ENCODE measurements at places on chromosomes 12 and 14.

GRCh38 chr12:27960821-27961220 lies 11.7 kb downstream of the PTHLH start:
- no peak for DNase-seq

DNA sequence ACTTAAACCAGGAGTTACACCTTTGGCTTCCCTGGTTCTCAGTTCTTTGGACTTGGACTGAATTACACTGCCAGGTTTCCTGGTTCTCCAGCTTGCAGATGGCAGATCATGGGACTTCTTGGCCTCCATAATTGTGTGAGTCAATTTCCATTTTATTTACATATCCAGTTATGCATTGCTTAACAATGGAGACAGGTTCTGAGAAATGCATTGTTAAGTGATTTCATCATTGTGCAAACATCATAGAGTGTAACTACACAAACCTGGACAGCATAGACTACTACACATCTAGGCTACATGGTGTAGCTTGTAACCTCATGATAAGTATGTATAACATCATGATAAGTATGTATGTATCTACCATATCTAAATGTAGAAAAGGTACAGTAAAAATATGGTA lies 276.1 kb upstream of the BTG1 start:
- no peak for DNase-seq

- peak; percentile 25 for DNase-seq
Measured at GRCh38 chr14:50773632-50774541, 57.1 kb downstream of the NIN start.

- DNase-seq: no peak
Measured at GRCh38 chr14:67514650-67515385, 18.3 kb upstream of the PLEKHH1 start.

- DNase-seq: no peak
Measured at GRCh38 chr14:61365667-61366212, 44.4 kb downstream of the PRKCH start.

DNA sequence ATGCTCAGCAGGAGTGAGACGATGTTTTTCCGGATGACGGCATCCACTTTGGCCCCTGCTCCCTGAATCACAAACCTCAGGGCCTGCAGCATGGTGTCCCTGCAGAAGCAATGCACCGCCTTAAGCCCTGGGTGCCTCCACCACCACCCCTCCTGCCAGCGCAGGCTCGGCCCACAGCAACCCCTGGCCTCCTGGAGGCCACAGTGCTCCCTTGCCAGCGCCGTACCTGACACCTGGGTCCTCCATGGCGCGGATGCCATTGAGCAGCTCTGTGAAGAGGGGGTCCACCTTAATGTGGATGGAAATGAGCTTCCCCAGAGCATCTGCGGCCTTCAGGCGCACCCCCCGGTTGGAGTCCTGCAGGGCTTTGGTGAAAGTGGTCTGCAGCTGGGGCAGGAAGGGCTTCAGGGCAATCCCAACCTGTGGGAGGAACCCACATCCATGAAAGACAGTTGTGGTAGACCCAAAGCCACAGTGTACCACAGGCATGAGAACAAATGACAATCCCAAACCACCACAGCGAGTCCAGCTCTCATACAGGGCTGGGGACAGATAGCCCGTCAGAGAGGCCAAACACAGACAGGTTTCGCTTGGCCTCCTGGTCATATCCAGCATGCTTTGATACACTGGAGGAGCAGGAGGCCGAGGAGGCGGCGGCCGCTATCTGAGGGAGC lies 17.9 kb upstream of the RAB35 start:
- DNase-seq: no peak

GRCh38 chr12:102896067-102896466 lies 21.0 kb downstream of the PAH start:
- no peak for DNase-seq

- DNase-seq: no peak
Measured at GRCh38 chr12:46751173-46751572, 74.6 kb downstream of the SLC38A4 start.

Data from NCI-H748 treated with DMSO at 0.1 percent for 48 hours (cell line).